ENCODE measurements at places on chromosomes 7 and 10.
A peak's percentile ranks its signal among the peaks of the same experiment; 100 is the strongest.

- DNase-seq: no peak
Observed at GRCh38 chr7:141563956-141564623, 12.9 kb downstream of the AGK start.

DNA sequence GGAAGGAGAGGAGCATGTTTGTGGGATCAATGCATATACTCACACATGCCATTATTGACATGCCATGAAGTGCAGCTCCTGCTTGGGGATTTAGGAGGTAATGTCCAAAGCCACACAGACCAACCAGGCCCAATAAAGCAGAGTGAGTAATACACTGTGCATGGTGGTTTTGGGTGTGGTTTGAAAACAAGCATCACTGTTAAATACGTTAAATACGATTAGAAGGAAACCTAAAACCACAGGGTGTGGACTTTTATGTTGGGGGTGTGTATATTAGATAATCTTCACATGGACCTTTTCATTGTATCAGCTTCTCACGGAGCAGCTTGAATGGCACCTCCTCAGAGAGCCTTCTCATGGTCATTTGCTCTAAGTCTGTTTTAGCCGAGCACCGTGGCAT lies 10.4 kb upstream of the EIF3A start:
- peak; percentile 53 for DNase-seq

DNA sequence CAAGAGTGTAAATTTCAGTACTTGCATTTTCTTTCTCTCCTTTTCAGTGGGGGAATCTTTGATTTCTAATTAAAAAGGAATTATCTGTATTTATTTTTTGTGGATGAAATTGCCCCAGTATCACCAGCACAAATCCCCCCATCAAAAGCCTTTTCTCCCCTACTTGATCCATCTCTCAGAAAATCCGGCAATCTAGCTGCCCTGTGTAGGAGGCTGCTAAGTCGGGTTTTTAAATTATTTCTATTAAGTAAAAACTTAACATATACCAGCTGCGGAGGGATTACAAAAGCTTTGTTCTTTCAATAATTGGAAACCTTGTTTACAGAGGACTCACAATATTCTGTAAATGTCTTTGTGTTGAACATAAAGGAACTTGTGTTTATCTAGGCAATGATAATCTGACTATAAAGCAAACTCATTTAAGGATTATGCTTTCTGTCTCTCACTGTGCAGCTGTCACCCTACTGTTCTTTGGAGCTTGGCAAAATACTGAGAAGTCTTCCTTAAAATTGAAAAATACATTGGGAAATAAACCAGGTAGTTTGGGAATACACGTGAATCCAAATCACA lies 177.4 kb upstream of the PRR15 start:
- no peak for DNase-seq

DNA sequence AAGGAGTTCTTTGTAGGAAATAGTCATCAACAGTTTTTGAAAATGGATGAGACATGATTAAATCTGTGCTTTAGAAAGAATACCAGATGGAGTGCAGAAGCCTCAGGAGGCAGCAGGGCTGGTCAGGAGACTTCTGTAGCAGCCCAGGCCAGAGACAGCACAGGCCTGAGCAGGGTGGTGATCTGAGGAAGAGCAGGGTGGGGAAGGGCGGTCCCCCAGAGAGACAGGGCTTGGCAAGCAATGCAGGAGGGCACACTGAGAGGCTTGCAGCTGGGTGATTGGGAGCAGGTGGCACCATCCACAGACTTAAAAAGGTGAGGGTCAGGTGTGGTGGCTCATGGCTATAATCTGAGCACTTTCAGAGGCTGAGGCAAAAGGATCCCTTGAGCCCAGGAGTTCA lies 4.3 kb upstream of the SMKR1 start:
- peak; percentile 33 for DNase-seq

GRCh38 chr10:42963312-42963711 lies 113.6 kb upstream of the RET start:
- no peak for DNase-seq

GRCh38 chr7:159109653-159110035 lies 35.0 kb downstream of the VIPR2 start:
- no peak for DNase-seq
